ENCODE measurements at places on chromosomes 1 and 21.

GRCh38 chr1:8607906-8608305, 209.5 kb downstream of the RERE start:
- no peak for DNase-seq

DNA sequence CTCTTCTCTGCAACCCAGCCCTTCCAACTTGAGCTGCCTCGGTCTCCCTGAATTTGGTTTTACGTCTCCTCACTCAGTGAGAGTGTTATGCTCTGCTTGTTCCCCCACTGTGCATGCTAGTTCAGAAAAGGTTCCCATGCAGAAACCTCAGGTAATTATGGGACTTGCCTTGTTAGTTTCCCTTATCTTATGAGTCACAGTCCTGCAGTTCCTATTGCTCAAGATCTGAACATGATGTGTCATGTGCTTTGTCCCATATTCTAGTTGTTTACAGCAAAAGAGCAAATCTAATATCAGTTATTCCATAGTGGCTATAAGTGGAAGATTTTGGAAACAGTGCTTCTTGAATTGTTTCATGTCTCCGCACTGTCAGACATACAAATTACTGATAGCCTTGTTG, 74.4 kb downstream of the DUSP10 start:
- no peak for DNase-seq

GRCh38 chr1:95021805-95022643, 50.7 kb downstream of the ALG14 start:
- DNase-seq: no peak

DNA sequence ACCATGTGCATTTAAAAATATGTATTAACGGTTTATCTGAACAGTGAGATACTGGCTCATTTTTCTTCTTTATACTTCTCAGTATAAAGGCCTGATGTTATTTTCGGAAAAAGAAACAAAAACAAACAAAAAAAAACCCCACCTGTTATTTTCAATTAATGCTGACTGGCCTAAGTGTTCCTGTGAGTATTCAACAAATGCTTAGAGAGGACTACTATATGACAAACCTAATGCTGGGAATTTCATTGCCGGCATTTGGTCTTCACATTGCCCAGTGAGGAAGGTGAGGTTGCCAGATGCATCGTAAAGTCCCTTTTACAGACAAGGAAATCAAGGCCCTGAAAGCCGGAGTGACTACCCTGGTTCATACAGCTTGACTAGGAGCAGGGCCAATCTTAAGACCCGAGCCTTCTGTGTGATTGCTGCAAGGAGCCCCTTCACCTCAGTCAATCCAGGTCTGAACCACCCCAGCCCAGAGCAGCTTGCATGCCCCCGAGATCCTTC, 599 bp downstream of the MRPL24 start:
- DNase-seq: no peak

- no peak for DNase-seq
These were observed 4.0 kb upstream of the KCNK1 start for GRCh38 chr1:233609926-233610325.

GRCh38 chr1:32969566-32969965, 5.0 kb upstream of the RNF19B start:
- DNase-seq: no peak

DNA sequence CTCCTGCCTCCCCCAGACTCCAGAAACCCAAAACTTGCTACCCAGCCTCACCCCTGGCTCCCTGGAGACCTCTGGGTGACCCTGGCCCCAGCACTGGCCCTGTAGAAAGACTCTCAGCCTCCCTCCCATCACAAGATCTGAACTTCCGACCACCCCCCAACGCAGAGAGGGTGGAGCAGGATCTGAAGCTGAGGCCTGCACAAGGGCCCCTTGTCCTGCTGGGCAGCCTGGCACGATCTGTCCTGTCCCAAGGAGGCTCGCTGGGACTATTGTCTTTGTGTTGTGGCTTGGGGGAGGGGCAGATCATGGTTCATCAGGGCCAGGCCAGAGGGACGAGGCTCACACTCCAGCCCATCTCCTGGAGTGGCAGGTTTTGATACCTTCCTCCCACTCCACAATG, 20.0 kb downstream of the PHLDA3 start:
- DNase-seq: peak; percentile 69

DNA sequence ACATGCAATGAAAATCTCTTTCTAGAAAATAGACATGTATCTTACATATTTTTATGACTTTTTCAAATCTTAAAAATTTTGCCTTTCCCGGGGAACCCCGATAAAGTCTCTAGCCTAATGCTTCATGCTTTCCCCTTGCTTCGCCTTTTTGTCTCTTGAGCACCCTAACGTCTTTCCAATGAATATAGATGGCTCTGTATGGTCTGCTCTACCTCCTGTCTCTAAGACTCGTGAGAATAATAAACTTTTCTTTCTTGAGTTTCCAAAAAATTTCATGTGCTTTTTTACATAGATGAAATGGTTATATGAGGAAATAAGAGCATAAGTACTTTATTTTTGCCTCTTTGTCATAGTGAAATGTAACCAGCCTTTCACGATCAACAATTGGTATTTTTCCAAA, 202.6 kb downstream of the PDE4B start:
- DNase-seq: no peak

DNA sequence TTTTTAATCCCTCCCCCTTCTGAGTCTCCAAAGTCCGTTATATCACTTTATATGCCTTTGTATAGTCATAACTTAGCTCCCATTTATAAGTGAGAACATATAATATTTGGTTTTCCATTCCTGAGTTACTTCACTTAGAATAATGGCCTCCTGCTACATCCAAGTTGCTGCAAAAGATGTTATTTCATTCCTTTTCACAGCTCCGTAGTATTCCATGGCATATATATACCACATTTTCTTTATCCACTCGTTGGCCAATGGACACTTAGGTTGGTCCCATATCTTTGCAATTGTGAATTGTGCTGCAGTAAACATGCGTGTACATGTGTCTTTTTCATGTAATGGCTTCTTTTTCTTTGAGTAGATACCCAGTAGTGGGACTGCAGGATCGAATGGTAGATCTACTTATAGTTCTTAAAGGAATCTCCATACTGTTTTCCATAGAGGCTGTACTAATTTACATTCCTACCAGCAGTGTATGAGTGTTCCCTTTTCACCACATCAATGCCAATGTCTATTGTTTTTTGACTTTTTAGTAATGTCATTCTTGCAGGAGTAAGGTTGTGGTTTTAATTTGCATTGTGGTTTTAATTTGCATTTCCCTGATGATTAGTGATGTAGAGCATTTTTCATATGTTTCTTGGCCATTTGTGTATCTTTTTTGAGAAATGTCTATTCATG, 12.3 kb downstream of the MAN1C1 start:
- DNase-seq: no peak

- DNase-seq: no peak
These were observed 22.0 kb downstream of the COA6 start for GRCh38 chr1:234395297-234395696.

DNA sequence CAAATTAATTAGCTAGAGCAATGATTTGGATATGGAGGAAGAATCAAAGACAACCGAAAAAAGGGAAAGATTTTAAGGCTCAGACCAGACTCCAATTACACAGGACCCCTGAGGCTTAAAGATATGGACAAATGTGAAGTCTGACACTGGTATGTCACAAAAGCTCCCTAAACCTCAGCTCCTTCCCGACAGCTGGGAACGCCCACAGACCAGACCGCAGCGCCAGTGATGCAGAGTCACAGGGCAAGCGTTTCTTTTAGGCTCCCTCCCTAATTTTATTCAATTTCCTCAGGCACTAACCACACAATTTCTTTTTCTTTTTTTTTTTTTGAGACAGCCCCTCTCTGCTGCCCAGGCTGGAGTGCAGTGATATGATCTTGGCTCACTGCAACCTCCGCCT, 40.2 kb downstream of the NID1 start:
- no peak for DNase-seq

GRCh38 chr21:30988706-30989105, 49.6 kb downstream of the KRTAP19-8 start:
- DNase-seq: no peak

DNA sequence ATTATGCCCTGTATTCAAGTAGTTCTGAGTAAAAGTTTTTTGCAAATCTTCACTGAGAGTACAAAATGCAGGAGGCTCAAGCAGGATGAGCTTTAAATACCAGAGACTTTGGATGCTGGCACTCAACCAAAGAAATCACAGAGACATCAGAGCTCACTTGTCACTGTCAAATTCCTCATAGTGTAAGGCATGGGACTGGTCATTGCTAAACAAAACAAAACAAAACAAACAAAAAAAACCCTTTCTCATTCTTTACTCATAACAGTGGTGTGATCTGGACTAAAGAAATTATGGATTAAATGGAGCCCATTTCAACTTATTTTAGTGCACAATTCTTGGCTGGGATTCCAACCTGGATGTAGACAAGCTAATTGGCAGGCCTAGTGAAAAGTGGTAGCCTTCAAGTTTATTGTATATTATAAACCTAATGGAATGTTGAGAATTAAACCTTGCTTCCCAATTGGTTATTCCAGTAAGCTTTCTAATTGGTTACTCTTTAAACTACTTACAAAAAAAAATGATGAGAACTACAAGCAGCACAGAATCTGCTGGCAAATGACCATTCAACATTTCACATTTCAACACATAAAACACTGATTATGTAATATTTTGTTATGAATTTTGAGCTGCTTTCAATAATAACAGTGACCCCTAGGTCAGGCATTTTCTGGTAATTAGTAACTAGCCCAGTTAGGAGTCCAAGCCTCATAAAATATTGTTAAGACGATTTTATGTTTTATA, 30.6 kb upstream of the NEK7 start:
- no peak for DNase-seq

DNA sequence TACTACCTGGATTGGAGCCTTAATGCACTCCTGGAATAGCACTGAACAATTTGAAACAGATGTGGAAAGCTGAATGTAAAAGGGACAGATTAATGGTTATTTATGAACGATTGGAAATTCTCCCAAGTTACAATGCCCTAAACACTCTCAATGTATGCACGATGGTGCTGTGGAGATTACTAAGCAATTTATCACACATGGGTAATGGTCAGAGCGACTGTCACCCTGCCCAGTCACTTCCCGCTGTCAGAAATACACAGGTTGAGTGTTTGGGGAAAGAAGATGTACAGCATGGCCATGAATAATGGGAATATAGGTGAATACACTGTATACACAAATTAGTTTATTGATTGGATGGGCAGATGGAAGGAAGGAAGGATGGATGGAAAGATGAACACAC, 342.4 kb downstream of the VAV3 start:
- DNase-seq: no peak

- no peak for DNase-seq
These were observed 124.3 kb downstream of the RERE start for GRCh38 chr1:8693107-8693506.

GRCh38 chr1:227543283-227544066, 19.9 kb upstream of the ZNF678 start:
- no peak for DNase-seq

DNA sequence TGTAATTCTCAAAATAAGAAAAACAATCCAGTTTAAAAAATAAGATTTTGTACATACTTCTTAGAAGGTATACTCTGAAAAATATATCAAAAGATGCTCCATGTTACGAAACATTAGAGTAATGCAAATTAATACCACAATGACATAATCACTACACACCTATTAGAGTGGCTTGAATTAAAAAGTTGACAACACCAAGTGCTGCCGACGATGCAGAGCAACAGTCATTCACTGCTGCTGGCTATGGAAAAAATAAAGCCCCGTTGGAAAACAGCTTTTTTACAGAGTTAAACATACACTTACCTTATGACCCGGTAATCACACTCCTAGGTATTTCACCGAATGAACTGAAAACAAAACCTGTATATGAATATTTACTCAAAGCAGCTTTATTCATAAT, 14.8 kb downstream of the COA6 start:
- DNase-seq: no peak

- DNase-seq: no peak
These were observed 15.9 kb downstream of the ESPN start for GRCh38 chr1:6440198-6441126.

- no peak for DNase-seq
These were observed 20.6 kb downstream of the TP73 start for GRCh38 chr1:3672971-3673361.

- no peak for DNase-seq
These were observed 22.8 kb downstream of the IGSF21 start for GRCh38 chr1:18130356-18130755.

DNA sequence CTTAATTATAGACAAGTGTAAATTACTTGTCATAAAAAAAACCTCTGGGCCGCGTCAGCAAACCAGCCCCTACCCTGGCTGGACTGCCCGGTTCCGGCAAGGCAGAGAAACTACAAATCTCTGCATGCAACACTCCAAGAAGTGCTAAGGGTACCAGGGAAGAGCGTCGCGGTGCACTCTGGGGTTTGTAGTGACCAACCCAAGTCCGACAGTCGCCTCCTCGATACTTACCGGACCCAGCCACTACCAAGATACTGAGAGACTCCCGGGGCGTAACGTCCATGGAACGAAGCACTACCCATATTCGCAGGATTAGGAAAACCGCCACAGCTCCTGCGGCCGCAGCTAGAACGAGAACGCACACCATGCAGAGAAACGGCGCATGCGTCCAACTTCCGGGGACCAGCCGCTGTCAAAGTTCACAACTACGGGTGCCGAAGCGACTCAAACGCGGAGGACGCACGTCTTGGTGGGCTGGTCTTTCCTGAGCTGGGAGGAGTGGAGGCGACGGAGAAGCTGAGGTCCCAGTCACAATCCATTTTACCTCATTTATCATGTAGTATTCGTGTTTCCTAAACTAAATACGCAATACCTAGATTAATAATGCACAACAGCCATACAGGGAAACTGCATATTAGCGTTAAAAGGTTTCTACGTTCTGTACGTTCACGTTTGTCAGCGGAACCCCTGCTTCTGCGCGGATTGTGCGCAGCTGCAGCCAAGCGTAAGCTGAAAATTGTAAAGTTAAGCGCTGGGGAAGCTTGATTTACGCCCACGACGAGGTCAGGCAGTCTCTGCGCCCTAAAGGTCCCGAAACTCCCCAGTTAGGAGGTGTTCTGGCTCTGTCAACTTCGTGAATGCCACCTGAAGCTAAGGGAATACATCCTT, at the start of gene ALG14:
ALG14 (minus strand) TSS at position 420 of the 888 bp plus-strand sequence; CDS start at position 367, 53 bp downstream.
- DNase-seq: peak; percentile 89

DNA sequence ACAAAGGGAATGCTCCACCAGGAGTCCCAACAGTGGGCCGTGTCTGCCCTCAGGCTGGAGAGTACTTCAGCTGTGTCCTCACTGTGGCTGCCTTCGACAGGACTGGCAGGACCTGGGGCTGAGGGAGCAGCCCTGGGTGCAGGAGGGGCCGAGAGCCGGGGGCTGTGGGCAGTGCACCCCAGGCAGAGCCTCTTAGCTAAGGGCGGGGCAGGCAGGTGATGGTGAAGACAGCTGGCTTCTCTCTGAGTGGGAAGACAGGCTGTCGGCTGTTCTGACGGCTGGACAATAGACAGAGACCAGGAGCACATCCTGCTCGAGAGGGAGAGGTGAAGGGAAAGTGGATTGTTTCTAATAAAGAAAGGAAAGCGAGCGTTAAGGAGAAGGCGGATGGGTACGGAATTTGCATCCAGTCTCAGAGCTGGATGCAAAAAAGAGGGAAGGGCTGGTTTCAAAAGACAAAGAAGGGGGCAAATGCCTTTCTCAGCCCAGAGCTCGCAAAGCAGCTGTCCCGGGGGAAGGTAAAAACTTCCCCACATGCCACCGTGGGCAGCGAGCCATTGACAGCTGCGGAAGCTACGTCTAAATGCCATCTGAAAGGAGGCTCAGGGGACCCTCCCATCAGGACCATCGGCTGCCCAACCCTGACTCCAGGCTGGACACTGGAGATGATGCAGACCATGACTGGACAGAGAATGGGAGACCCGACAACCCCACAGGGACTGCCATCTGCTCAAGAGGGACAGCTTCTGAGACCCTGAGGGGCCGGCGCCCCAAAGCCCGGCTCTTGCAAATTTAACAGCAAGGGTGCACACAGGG, 92.0 kb downstream of the STUM start:
- DNase-seq: no peak

- DNase-seq: no peak
These were observed 29.8 kb upstream of the NCAM2 start for GRCh38 chr21:20968391-20968790.
